Erythroblast (primary cell): ENCODE measurements at places on chromosomes 3 and 15.

GRCh38 chr3:119562307-119562961 lies 3.0 kb upstream of the CD80 start:
- peak; percentile 6 for DNase-seq

DNA sequence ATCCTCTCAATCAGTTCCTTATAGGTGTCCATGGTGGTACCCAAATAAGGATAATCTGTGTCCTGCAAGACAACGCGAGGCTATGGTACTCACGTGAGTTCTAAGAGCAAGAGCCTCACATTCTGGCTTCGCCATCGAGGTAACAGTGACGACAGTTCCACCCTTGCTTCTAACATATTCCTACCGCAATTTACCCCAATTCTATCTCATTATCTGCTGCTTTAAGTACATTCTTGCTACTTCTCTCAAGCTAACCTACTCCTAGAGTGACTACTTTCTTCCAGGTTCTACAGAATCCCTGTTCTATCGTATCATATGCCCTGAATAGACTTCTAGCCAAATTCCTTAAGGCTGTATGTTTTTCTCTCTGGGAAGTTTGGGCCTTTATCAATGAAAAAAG lies 26.6 kb downstream of the TFRC start:
- DNase-seq = no peak

DNA sequence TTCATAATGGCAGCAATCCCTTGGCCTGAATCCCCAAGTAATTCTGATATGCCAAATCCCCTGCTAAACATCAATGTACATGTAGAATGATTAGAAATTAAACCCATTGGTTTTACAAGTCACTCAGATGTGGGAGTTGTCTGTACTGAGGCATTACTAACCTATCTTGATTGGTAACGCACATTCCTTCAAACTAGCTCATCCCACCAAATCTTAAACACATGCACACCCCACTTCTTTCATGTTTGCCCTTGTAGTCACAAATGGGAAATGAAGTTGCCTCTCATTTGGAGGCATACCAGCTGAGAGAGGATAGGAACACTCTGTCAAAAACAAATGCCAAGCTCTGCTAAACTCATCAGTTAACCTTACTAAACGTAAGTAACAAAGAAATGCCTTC lies 29.1 kb upstream of the MAN2C1 start:
- DNase-seq = no peak

DNA sequence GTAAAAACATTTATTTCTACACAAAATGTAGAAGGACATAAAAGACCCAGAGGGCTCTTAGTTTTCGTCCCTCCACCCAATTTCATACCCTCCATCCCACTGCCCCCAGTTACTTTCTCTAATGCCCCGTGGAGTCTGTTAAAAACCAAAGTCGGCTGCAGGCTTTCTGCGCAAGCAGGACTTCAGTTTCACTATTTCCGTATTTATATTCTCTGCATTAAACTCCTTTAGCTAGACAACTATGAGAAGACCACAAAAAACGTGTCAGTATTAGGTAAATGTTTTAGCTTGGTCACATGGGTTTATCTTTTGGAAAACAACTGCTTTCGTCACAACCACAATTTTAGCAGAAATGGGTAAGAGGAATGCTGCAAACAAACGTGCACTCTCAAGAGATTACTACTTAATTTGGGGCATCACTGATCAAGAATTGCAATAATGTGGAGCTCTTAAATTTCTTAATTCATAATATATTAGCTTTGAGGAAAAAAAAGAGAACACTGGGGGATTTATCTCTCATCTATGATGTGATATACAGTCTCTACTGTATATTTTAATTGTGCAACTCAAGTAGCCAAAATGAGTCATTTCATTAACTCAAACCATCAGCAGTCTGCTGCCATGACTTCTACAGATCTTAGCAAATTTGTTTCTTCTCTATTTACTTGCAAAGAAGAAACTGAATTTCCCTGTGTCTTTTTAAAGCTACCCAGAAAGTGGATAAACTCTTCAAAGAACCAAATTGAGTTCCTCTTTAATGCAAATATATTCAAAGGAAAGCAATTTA lies 740 bp upstream of the NSMCE3 start:
- DNase-seq = peak; percentile 50
